Thoracic aorta (tissue), 2 donors: ENCODE measurements at places on chromosomes 1 and 21. TPM values are rescaled to one million over a fixed set of nuclear protein-coding genes. Genes with fewer than 3 reads are reported as not detected.

Gene LCE1B
- not detected for total RNA-seq

Gene TMEM183A
- 54.3 TPM for total RNA-seq

DNA sequence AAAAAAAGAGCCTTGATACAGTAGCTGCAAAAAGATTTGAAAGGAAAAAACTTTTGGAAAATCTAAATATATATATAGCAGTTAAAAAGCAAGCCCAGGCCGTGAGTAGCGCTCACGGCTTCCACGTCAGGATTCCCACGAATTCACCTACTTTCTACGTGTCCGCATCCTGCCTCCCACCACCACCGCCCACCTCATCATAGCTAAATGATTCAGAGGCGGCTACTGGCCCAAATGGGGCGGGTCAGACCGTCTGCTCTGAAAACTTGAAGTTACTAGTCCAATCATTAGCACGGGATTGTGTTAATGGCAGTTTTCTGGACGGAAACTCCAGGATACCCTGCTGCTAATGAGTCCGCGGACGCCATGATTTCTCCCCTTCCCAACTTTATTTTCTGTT lies 1.3 kb upstream of the CCSAP start:
- no peak for DNase-seq

GRCh38 chr1:2967881-2968280 lies 53.4 kb upstream of the ACTRT2 start:
- no peak for DNase-seq

DNA sequence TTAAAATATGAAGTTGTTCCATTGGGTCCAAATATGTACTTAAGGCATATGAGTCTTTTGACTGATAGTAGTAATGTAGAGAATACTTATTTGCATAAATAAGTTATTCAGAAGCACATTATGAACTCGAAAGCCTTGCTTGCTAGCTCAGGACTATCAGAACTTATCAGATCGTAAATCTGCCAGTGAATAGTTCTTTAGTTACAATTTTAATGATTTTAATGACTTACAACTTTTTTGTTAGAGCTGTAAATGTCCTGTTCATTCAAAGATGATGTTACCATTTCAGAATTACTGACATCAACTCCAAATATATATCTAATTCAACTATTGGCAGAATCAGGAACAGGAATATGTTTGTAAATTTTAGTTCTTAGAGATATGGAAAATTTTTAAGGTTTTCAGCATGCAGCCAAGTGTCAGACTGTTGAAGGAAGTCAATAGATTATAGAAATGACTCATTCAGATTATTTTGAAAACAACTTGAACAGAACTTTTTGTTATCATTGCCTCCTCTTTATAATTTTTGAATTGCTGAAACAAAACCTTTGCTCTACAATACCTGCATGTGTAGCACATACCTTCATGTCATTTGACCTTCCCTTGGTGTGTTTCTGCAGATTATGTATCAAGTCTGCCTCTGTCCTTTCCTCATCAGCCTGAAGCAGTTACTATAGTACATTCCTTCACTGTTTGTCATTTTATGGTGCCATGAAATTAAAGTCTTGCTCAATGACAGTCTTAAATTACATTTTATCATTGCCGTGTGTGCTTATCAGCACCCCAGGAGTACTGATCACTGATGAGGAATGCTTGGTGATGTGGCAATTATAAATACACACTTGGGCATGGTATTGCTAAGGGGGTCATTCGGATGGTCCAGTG lies 44.9 kb downstream of the LRRC8D start:
- no peak for DNase-seq

- no peak for DNase-seq
Observed at GRCh38 chr1:68121536-68121935, 71.1 kb upstream of the DIRAS3 start.

DNA sequence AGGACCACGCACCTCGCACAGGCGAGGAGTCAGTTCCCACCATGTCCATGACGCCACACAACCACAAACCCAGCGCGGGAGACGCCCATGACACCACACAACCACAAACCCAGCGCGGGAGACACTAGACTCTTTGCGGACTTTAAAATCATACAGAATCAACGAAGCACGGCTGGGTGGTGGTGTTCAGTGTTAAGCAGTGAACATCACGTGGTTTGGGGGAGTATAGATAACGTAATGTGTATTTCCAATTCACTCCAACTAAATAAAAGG lies 19.2 kb downstream of the PTTG1IP start:
- DNase-seq = no peak

- DNase-seq = no peak
Observed at GRCh38 chr1:199336745-199337640, 690.5 kb upstream of the NR5A2 start.

DNA sequence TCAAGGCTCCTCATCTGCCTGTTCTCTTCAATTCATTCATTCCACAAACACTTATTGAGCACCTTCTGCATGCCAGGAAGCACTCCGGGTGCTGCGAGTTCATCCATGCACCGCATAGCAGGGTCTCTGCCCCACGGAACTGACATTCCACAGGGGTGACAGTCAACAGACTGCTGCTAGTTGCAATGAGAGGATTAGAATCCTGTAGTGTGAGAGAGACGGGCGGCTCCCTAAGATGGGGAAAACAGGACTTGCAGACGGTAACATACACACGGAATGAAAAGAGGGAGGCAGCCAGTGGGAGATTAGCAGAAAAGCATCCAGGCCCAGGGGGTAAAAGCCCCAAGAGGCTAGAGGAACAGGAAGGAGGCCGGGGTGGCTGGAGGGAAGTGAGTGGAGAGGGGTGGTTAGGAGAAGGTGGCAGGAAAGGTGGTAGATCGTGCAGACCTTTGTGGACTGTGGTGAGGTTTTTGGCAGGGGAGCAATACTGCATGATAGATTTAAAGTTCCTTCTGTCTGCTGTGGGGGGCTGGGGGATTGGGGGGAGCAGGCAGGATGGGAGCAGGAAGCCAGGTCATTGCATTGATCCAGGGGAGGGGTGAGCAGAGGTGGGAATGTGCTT lies 6.6 kb downstream of the TNFRSF8 start:
- no peak for DNase-seq

- DNase-seq = no peak
Observed at GRCh38 chr1:109615879-109616278, 3.5 kb downstream of the GNAT2 start.
